CD4-positive, CD25-positive, alpha-beta regulatory T cell (primary cell): ENCODE measurements at places on chromosomes 5 and 9.
A peak's percentile ranks its signal among the peaks of the same experiment; 100 is the strongest.

- DNase-seq, result no peak
Measured at GRCh38 chr9:77857513-77858259, 173.9 kb downstream of the GNAQ start.

DNA sequence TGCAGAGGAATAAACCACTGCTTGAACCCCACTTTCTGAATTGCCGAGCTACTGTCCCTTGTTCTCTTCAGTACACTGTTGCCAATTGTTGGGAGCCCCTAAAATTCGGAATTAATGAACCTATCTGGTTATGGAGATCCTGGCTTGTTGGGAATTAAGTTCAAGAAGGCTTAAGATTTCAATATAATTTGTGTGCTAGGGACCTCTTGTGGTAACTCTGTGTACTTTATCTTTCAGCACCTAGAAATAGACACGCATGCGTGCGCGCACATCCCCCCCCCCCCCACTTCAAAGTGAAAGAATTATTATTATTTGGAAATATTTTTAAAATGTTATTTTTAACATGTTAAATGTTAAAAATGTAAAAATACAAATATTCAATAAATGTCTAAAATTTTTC, 53.3 kb upstream of the FAM169A start:
- peak; percentile 34 for DNase-seq

GRCh38 chr9:120382453-120382852, 197.5 kb downstream of the CDK5RAP2 start:
- no peak for DNase-seq

GRCh38 chr5:133062276-133062675, 10.5 kb downstream of the HSPA4 start:
- no peak for DNase-seq

GRCh38 chr5:127418974-127419682, 98.3 kb upstream of the PRRC1 start:
- DNase-seq, result no peak

- no peak for DNase-seq
Measured at GRCh38 chr5:176388003-176388443, 375 bp downstream of the NOP16 start.

- no peak for DNase-seq
Measured at GRCh38 chr5:76938177-76938576, 14.7 kb upstream of the CRHBP start.

GRCh38 chr9:26247861-26248260, 569.6 kb upstream of the TUSC1 start:
- DNase-seq, result no peak

DNA sequence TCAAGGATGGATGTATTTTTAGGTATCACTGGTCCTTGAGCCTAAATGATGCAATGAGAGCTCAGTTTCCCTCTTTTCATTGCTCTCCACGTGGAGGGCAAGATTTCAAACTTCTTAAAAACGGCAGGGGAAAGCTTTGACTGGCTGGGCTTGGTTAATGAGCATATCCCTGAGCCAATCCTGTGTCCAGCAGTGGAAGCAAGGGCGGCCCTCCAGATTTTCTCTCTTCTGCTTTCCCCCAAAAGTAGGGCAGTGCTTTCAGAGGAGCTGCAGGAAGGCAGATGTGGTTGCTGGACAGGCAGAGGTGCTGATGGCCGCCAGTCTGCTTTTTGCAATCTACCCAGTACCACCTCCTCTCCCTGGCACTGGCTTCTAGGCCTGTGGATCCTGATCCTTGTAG, 30.0 kb upstream of the TBC1D2 start:
- no peak for DNase-seq

DNA sequence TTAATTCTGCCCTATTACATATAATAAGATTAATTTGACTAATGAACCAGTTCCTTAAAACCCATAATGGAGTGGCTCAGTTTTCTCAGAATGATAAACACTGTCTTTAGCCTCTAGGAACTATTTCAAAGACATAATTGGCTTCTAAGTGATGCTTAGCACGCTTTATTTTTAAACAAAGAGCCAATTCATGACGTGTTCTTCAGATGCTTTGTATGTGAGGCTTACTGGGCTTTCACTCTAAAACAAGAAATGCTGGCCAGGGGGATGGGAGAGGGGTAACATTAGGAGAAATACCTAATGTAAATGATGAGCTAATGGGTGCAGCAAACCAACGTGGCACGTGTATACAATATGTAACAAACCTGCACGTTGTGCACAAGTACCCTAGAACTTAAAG, 7.6 kb upstream of the SFXN1 start:
- no peak for DNase-seq

DNA sequence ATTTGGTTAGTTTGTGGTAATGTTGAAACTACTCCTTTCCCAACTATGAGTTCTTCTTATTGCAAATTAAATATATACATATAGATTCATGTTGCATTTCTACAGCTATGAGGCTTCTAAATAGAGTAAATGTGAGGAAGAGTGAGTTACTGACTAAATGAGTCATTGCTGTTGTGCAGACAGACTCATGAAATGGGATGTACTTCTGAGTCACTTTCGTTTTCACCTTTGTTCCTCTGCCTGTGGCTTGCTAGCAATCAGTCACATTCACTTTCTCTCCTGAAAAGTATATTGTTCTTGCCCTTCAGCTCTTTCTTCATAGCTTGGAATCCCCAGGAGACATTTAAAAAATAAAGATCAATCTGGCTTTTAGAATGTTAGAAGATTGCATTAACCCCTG, 295.5 kb upstream of the SMC2 start:
- DNase-seq, result no peak

- DNase-seq, result no peak
Measured at GRCh38 chr5:137862251-137862650, 5.4 kb upstream of the MYOT start.

- DNase-seq, result no peak
Measured at GRCh38 chr9:4138180-4138579, 161.7 kb downstream of the GLIS3 start.

- no peak for DNase-seq
Measured at GRCh38 chr9:129038109-129038852, 1.9 kb downstream of the MIGA2 start.

DNA sequence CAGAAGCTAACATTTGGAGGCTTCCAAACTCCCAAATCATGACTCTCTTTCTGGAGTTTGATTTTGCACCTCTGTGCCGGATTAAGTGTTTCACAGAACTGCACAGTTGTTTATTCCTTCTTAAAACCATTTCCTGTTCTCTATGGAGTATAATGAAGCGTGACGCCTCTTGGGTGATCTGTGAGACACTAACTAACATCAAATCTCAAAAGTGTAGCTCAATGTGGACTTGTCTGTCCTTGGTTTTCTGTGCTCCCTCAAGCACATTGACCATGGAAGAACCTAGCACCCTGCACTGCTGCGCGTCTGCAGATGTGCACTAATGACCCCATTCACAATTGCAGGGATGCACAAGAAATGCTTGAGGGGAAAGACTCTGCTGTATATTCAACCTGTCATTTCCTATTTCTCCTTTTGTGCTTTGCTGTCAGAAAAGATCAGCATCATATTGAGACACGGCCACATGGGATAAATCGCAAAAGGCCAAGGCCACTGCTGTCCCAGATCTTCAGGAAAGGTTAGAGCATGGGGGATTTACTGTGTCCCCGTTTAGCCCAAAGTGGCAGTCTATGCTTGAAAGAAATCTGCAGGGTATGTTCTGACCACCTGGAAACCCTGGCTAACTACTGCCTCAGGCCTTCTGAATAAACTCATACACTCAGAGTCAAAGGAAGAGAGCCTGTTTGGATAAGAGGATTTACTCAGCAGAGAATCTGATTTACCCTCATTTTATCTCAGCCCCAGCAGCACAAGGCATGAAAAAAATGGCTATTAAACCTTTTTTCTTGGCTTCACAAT, 109.6 kb downstream of the BAAT start:
- no peak for DNase-seq

- DNase-seq, result no peak
Measured at GRCh38 chr5:138725818-138726416, 27.3 kb upstream of the CTNNA1 start.

- DNase-seq, result no peak
Measured at GRCh38 chr5:79730564-79730963, 40.9 kb downstream of the CMYA5 start.

DNA sequence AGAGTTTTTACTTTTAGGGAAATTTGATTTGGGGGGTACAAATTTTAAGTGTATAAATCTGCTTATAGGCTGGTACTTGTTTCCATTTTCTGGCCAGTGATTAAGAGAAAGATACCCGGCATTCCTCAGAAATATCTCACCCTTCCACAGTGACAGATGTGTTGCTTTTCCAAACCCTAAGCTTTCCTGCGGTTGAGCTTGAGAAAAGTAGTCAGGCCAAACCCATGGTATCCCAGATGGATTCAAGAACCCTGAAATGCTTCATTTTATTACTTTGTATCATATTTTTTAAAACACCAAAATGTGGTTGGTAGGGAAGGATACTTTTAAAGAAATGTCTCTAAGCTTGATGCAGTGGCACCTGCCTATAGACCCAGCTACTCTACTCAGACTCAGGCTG, 23.5 kb downstream of the SPTAN1 start:
- DNase-seq, result no peak

DNA sequence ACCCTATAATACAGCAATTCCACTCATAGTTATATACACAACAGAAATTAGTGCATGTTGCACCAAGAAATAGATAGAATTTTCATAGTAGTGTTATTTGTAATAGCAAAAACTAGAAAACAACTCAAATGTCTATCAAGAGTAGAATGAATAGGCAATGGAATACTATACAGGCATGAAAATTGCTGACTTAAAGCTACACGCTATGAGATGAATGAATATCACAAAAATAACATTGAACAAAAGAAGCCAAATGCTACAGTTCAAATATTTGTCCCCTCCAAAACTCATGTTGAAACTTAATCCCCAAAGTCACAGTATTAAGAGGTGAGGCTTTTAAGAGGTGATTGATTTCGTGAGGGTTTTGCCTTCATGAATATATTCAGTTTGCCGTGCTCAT, 215.1 kb downstream of the FRMD3 start:
- DNase-seq, result no peak

DNA sequence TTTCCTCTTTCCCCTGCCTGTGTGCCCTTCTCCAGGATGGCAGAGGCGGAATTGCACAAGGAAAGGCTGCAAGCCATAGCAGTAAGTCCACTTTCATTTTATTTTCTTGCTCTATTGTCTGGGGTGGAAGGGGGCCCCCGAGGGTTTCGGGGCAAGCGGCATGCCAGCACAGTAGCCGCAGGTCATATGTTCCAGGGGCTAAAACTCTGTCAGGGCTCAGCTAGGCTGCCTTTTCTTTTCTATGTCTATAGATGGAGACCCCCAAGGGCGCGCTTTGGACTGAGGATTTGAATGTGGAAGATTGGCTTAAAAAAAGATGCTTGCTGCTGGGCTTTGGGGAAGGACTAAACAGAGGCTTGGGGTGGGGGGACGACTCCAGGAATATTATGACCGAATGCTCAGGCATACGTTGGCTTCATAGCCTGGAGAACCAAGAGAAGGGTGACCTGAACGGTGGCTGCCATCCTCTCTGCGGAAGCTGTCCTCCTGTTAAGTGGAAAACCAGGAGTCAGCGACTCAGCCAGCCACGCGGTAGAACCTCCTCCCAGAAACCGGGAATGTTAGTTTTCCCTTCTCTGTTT, 545 bp downstream of the PALM2AKAP2 start:
- DNase-seq, result no peak
